ENCODE measurements at places on chromosomes 3 and 15.

GRCh38 chr3:35894735-35895134, 255.4 kb downstream of the ARPP21 start:
- DNase-seq = no peak

GRCh38 chr3:112341386-112341785, 8.4 kb downstream of the CD200 start:
- DNase-seq = no peak

GRCh38 chr3:127751782-127752181, 70.5 kb downstream of the MGLL start:
- DNase-seq = no peak

- peak; percentile 27 for DNase-seq
These were observed 721 bp downstream of the MYEF2 start for GRCh38 chr15:48177383-48177765.

- DNase-seq = peak; percentile 38
These were observed 77.5 kb upstream of the LMOD3 start for GRCh38 chr3:69199942-69200341.

DNA sequence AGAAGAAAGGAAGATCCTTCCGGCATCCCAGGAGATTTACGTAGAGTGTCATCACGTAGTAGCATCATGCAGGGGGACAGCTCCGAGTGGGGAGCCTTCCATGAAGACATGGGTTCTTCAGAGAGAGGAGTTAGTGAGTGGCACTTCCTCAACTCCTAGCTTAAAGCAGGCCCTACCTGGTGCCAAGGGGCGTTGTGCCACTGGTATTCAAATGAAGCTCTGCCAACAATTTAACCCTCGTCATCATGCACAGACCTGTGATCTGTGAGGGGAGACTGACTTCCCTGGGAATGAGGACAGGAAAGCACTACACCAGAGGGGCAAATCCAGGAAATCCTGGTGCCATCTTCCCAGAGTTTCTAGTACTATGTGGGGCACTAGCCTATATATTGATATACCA, 59.0 kb downstream of the TMEM266 start:
- DNase-seq = no peak

DNA sequence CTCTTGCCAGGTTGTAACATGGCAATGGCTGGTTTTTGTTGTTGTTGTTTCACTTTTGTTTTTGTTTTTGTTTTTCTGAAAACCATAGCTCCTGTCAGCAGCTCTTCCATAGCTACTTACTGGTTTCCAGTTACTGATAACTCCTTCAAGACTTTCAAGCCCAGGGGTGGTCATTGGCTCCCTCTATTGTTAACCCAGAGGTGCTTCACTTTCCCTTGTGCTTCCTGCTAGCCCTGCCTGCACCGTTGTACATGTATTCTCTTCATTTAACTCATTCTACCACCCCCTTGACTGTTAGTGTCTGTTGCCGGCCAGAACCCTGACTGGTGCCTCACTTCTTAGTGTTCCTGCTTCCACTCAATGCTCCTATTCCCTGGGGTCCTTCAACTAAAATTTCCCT, 4.2 kb upstream of the TRAT1 start:
- peak; percentile 68 for DNase-seq

DNA sequence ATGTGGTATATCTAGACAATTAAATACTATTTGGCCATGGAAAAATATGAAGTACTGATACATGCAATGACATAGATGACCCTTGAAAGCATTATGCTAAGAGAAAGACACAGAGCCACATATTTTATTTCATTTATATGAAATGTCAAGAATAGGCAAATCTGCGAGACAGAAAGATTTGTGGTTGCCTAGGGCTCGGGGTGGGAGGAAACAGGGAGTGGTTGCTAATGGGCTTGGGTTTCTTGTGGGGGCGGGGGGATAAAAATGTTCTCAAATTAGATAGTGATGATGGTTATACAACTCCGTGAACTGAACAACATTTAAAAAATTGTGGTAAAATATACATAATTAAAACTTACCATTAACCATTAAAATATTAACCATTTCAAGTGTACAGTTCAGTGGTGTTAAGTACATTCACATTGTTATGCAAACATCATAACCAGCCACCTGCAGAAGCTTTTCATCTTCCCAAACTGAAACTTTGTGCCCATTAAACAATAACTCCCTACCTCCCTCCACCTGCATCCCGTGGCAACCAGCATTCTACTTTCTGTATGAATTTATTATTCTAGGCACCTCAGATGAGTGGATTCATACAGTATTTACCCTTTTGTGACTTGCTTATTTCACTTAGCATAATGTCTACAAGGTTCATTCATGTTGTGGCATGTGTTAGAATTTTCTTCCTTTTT, 24.3 kb upstream of the ANP32A start:
- no peak for DNase-seq

DNA sequence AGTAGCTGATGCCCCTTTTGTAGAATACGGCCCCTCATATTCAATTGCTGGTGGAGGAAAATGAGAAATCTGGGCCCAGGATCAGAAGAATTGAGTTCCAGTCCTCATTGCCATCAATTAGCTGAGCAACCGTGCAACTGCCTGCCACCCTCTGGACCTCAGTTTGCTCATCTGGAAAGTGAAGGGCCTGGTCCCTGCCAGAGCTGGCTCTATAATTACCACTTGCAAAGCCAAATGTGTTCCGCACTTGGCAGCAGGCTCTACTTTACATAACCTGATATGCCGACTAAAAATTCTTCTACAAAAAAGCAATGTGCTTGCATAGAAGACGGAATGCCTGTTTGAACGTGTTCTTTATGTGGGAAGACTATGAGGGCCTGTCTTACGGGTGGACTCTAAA, 8.6 kb upstream of the ITGB5 start:
- no peak for DNase-seq
